ENCODE measurements at places on chromosomes 11 and 22.

- peak; percentile 12 for DNase-seq
Measured at GRCh38 chr11:69337211-69337721, 43.3 kb downstream of the MYEOV start.

- no peak for DNase-seq
Measured at GRCh38 chr11:82494988-82495432, 238.7 kb downstream of the FAM181B start.

DNA sequence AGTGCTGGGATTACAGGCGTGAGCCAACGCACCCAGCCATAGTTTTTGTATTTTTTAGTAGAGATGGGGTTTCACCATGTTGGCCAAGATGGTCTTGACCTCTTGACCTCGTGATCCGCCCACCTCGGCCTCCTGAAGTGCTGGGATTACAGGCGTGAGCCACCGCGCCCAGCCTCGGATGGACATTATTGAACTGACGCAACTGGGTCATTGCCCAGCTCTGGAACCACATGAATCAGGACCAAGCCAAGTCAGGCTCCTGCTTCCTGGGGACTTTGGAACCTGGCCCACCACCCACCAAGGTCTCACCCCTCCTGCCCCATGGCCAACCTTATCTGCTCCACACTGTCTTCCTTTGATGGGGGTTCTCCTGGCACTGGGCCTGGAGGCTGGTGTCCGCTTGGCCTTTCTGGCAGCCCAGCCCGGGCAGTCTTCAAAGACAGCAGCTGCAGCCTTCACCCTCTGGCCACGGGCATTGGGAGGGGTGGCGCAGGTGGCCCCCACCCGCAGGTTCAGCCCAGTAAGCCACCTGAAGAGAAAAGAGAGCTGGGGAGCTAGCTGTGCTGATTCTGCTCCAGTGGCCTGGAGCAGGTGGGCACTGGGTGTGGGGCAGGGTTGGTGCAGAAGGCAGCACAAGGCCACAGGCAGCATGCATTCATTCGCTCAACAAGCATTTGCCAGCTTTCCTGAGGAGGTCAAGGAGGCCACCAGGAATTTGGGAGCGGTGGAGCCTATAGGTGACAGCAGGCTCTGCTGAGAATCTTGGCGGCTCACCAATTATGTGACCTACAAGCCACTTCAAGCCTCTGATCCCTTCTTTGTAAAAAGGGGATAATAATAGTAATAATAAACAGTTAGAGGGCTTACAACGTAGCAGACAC, 5.7 kb downstream of the CHADL start:
- no peak for DNase-seq

- no peak for DNase-seq
Measured at GRCh38 chr22:25764270-25765015, 22.5 kb downstream of the MYO18B start.

- no peak for DNase-seq
Measured at GRCh38 chr11:41666951-41667653, 207.7 kb upstream of the LRRC4C start.

GRCh38 chr22:46242076-46242475, 8.0 kb downstream of the CDPF1 start:
- no peak for DNase-seq

DNA sequence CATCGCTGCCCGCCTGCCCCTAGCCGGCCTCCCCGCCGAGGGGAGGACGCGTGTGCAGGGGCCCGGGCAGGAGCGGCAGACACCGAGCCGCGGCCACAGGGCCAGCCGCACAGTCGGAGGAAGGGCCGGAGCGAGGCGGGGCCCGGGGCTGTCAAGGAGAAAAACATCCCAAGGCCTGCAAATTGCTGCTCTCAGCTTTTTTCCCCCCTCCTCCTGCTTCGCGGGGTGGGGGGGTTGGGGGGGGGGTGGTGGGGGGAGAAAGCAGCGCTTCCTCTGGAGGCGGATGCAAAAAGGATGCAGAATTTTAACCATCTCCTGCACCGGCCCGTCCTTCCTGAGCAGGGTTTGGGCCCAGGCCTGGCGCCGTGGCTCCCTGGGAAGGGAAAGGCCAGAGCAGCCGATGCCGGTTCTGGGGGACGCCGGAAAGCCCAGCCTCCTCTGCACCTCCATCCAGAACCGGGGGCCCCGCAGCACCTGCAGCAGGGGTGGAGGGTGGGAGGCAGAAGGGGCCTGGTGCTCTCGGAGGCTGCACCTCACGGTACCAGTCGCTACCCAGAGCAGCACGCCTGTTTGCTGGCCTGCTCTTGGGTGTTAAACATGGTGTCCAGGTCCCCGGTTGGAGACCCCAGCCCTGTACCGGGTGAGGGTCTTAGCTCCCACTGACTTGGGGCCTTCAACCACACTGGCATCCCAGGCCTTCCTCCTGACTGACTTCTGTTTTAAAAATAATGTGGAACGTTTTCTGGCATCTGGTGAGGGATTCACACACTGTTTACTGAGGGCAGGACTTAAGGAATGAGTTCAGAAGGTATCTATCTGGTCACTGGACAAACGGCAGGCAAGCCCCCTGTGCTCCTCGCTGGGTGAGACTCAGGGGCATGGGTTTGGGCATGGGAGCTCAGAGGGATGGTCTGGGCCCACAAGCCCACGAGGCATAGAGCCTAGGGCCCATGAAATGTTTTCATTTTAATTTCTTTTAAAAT, 77.4 kb upstream of the WNT7B start:
- no peak for DNase-seq

DNA sequence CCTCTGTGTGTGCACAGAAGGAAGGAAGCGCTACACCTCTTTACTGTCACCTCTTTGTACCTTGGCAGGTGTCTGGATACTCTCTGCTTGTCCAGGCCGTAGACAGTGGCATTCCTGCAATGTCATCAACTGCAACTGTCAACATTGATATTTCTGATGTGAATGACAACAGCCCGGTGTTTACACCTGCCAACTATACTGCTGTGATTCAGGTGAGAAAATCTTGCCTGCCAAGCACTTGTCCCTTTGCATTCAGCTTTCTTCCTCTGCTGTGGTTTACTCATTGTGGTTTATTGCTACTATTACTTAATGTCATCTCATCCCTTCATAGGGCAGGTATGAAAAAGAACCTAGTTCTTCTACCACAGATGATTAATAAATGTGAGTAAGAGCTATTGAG, 131.9 kb upstream of the MTNR1B start:
- DNase-seq: no peak

DNA sequence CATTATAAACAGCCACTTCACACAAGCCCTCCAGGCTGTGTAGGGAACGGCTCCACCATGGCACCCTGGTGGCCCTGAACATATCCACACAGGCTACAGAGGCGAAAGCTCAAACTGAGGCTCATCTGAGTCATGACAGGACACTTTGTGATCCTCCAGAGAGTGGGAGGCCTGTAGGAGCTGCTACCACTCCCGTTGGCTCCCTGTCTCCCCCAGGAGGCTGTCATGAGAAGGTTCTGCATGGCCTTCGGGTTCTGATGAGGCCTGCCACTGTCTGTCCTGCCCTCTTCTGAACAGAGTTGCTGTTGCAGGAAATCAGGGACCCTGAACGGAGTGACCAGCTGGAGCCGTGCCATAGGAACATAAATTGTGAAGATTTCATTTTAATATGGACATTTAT, 23.8 kb upstream of the ALDH3B2 start:
- DNase-seq: peak; percentile 6

DNA sequence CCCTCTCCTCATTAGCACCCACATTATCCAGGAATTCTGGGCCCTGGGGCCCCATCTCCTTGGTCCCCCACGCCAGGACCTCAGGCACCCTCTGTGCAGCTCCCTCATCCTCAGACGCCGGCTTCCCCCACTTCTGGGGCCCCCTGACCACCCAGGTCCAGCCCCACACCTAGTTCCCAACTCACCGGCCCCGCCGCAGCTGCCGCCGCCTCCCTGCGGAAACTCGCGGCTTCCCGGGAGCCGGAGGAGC, at the start of gene PCSK7:
Gene PCSK7 (minus strand): TSS at position 232 of the 250 bp plus-strand sequence. CDS start 2,229 bp downstream, outside the sequence.
- peak; percentile 60 for DNase-seq

DNA sequence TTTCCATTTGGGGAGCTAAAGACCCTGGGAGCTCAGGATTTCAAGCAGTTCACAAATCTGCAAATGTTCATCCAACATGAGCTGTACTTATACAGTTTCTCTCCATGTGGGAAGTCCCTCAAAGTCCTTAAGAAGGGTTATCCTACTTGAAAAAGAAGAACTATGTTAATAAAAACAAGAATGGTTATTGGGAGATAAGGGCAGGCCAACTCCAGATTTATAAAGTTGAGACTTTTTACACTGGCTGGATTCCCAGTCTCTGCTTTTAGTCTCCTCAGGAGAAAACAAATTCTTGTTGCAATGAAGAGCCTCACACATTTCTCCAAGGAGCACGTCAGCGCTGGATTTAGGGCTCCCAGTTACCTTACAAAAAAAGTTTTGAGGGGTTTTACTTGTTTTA, 34.2 kb upstream of the CTTN start:
- no peak for DNase-seq

DNA sequence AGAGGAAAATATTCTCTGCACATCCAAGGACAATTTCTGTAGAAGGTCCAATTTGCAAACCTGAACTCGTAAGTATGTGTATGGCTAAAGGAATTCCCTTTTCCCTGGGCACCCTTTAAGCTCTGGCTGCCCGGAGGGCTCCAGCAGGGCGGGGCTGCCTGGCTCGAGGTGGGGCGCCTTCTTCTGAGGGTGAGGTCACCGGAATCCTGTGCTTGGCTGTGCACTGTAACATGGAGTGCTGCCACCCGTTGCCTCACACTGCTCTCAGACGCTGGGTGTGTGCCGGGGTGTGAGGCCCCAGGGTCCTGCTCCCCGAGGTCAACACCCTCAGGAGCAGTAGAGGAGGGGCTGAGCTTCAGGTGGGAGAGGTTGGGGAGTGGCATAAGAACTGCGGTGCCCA, 61.5 kb downstream of the SYN3 start:
- no peak for DNase-seq

DNA sequence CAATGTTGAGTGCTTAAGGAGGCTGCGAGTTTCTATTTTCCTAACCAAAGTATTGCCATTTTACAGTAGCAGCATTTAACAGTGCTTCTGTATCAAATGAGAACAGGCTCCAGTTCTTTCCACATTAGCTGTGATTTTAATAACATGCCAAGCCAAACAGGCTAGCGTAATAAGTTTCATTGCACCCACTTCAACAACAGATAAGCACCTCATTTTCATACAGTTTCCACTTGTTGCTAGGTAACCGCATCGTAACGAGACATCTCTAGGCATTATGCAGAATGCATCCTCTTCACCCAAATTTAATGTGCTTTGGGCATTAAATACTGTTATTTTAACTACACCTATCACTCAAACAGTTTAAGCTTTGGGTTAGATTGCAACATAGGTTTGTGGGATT, 79.0 kb downstream of the CADM1 start:
- DNase-seq: no peak
